ENCODE measurements at places on chromosomes 6 and 20.

DNA sequence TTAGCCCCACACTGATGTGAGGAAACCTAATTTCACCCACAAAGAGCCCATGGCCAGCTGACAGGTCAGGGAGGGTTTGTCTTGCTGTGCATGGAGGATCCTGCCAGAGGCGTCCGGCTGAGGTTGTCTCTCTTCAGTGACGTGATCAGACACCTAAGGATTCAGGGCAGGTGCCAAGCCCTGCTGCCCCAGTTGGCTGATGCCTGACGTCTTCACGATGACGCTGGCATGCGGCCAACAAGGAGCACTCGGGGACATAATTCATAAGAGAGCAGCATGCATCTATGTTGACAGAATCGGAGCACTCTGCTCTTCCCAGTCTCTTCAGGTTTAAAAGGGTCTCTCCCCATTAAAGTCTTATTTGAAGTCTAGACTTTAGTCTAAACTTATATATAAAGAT lies 47.8 kb downstream of the PSMB1 start:
- no peak for DNase-seq

GRCh38 chr6:83867527-83868161 lies 8.2 kb downstream of the CYB5R4 start:
- DNase-seq, result peak; percentile 50

GRCh38 chr6:98832284-98833056 lies 1.9 kb upstream of the POU3F2 start:
- no peak for DNase-seq

GRCh38 chr6:137977206-137977605 lies 110.1 kb downstream of the TNFAIP3 start:
- no peak for DNase-seq

GRCh38 chr20:35892871-35893270 lies 61.4 kb downstream of the SCAND1 start:
- DNase-seq, result no peak

DNA sequence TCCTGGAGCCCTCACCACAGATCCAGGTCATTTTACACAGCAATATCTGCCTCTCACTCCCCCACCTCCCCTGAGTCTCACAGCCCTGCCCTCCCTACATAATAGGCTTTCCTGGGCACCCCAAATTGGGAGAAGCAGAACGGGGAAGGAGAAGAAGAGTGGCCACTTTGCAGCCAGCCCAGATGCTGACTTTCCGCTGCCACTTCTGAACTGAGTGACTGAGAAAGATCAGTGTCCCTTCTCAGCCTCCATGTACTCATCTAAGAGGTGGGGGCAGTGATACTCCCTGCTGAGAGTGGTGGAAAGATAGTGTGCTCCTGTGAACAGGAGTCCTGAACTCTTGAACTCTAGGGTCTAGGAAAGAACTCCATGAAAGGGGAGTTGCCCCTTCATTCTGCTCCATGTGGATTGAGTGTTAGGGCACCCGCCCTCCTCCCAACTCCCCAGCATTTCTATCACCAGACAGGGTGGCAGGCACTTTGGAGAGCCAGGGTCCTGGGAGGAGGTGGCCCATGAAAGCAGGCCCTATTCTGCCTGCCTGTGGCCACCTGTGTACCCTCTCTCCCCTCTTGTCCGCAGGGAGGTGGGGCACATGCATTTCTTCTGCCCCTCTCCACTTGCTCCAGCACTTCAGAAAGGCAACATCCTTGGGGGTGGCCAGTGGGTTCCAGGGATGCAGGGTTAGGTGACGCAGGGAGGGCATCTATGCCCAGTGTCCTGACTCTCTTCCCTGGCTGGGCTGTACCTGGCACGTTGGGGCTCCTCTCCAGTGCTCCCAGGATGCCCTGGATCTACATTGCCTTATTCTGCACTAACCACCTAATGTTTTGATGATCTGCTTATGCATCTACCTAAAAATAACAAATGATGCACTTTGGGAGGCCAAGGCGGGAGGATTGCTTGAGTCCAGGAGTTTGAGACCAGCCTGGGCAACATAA lies 38.3 kb upstream of the MRPS18A start:
- DNase-seq, result no peak

DNA sequence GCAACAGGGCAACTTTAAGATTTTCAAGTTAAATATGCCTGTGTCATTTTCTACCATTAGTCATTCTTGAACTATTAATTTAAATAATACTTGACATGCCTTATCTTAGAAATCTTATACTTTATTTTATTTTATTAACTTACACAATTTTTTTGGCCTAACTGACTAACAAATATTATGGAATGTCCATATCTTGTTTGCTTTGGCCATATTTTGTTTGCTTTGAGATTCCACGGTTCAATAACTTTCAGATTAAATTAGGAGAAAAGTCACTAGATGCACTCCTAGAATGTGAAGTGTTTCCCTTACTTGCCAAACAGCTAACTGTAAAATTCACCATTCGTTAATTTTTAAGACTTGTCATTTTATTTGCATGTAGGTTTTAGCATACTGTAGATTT lies 684.0 kb upstream of the MANEA start:
- DNase-seq, result no peak

DNA sequence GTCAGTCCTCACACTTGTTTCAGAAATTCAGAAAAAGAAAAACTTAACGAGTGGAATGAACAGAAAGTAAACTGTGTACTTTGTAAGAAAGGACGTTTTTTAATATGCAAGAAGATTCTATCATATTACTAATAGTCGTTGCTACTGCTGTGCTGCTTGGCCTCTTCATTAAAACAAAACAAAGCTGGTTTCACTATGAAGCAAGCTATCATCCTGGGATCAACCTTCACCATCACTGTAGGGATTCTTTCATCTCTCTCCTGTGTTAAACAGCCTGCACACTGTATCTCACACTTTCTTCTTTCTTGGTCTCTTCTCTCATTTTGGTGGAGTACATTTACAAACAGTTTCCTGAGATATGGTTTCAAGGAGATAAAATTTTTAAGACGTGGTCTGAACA lies 284.2 kb downstream of the BTBD9 start:
- peak; percentile 36 for DNase-seq

- no peak for DNase-seq
Measured at GRCh38 chr6:53513519-53513966, 31.4 kb downstream of the GCLC start.

DNA sequence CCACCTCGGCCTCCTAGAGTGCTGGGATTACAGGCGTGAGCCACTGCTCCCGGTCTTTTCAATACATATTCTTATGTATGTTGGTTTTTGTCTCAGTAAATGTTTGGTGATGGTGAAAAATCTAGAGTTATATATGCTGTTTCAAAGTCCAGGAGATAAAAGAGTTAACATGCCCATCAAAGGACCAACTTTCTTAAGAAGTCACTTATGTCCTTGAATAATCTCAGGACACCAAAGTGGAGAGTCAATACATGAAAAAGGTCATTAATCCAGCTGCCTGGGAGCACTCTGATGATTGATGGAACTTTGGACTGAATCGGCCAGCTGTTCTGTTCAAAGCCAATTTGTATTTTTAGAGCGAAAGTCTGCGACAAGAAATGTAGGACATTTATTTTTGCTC lies 59.8 kb upstream of the HDAC2 start:
- DNase-seq, result no peak

GRCh38 chr6:98871057-98871456 lies 36.7 kb downstream of the POU3F2 start:
- no peak for DNase-seq

- no peak for DNase-seq
Measured at GRCh38 chr20:33830371-33830770, 19.2 kb downstream of the CHMP4B start.

DNA sequence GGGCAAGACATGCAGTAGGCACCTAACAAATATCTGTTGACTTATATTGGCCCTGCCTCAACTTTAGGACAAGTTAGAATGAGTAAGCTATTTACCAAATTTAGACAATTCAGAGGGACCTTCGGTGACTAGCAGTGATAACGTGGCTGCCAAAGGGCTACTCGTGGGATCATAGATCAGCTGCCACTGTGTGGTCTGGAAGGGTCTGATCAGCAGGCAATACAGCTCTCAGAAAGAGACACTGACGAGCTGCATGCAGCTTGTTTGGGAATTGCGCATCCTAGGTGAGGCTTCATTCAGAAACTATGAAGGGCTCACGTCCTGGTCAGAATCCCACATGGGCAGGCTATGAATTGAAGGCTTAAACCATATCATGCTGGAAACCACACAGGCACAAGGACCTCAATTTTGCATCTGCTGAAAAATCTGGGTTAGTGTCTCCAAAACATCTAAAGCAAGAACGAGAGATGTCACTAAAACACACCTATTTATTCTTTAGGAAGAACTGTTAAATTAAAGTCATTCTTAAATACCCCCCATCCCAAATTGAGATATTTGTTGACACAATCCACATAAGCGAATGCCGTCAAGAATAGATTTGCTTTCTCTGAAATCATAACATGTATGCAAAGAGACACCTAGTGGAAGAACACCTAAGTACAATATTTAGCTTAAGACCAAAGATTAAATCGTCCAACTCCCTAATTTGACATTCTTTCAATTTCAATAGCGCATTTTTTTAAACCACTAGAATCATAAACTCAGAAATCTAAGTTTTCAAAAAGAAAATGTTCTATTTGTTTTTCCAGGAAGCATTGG lies 79.6 kb downstream of the IPCEF1 start:
- peak; percentile 65 for DNase-seq

GRCh38 chr6:47132724-47133123 lies 90.6 kb upstream of the ADGRF1 start:
- no peak for DNase-seq

GRCh38 chr6:155611742-155612141 lies 156.1 kb upstream of the NOX3 start:
- no peak for DNase-seq

- DNase-seq, result no peak
Measured at GRCh38 chr20:51812861-51813260, 10.5 kb upstream of the SALL4 start.

GRCh38 chr6:15308435-15309213 lies 62.8 kb downstream of the JARID2 start:
- peak; percentile 54 for DNase-seq

- no peak for DNase-seq
Measured at GRCh38 chr20:25038103-25038410, 19.9 kb downstream of the ACSS1 start.

DNA sequence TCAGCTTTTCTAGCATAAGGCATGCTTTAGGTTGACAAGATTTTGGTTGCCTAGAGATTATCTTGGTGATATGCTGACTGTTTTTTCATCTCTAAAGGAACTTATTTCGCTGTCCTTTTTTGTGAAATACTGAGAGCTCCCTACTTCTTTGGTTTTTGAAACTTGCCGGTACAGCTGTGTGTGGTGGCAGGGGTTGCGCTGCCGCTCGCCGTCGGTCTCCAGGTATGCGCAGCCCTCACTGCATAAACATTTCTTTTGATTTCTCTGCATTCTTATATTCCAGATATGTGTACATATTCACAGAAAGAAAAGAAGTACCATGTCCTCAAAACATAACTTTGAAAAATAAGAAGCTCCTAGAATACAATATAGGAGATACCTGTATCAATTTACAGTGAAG lies 106.4 kb upstream of the SYNDIG1 start:
- DNase-seq, result no peak

GRCh38 chr6:159522877-159523547 lies 170.0 kb downstream of the SOD2 start:
- DNase-seq, result no peak

GRCh38 chr6:85966828-85967227 lies 324.1 kb upstream of the SYNCRIP start:
- no peak for DNase-seq

- peak; percentile 5 for DNase-seq
Measured at GRCh38 chr6:51350308-51350904, 531.7 kb downstream of the TFAP2B start.

GRCh38 chr6:106790149-106790770 lies 160.9 kb downstream of the QRSL1 start:
- peak; percentile 31 for DNase-seq

Measured in GM12865 (cell line).